Fibroblast of skin of abdomen (primary cell): ENCODE measurements at places on chromosomes 1 and 21.

DNA sequence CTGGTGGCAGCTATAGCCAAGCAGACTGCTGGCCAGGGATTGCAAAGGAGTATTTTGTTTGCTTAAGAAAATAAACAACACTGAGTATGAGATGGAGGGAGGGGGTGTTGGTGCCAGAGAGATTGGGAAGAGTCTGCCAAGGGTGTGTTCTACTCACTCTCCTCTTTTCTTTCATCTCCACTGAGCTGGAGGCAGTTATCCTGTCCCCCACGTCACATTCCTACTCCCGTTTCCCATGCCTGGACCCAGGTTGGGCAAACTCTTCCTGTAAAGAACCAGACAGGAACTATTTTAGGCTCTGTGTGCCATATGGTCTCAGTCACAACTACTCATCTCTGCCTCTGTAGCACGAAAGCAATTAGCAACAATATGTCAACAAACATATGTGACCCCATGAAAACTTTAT, 1.4 kb upstream of the IL24 start:
- DNase-seq: peak; percentile 39

DNA sequence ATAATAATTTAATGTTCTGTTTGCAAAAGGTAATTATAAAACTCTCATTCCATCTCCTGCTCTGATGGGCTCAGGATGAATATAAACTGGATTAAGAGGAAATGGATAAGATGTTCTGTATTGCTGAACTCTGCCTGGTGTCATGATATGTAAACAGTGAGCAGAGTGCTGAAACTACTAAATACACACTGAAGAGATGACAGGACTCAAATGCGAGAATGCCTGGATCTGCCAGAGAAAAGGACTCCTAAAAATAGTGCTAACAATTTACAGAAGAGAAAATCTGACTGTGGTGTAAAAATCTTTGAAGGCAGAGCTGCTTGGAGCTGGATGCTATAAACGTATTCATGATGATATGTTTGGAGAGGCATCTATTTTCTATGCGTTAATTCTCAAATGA, 303.2 kb downstream of the RWDD3 start:
- DNase-seq: no peak

GRCh38 chr21:45126204-45126626, 51.8 kb downstream of the ADARB1 start:
- DNase-seq: no peak

DNA sequence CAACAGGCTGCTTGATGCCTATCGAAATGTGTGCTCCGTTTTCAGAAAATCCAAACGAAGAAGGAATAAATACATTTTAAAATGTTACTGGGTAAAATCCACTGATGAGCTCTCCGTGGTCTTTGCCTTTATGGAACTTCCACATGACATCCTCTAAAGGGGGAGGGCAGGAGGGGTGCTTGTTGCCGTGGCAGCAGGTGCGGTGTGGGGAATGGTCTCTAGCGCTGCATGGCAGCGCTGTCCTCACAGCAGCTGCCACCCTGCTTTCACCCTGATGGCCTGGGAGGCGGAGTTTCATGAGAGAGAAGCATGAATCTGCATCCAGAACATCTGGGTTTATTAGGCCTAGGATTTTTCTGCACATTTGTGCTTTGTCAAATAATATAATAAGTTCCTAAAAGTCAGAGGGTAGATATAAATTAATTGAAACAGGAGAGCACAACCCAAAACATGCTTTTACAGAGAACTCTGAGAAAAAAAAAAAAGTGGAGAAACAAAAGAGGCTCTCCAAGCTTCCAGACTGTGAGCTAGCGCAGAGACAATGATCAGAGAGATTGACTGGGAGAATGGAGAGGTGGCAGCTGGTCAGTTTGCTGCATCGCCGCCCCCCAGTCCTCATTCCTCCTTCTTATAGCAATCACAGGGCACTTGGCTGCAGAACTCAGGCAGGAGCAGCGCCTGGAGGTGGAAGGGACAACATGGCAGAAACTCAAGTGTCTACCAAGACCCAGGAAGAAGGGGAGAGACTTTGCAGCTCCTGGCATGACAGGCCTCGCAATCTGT, 228.6 kb downstream of the DSCAM start:
- no peak for DNase-seq

- DNase-seq: no peak
These were observed 6.2 kb downstream of the SLC6A9 start for GRCh38 chr1:44024903-44025525.

DNA sequence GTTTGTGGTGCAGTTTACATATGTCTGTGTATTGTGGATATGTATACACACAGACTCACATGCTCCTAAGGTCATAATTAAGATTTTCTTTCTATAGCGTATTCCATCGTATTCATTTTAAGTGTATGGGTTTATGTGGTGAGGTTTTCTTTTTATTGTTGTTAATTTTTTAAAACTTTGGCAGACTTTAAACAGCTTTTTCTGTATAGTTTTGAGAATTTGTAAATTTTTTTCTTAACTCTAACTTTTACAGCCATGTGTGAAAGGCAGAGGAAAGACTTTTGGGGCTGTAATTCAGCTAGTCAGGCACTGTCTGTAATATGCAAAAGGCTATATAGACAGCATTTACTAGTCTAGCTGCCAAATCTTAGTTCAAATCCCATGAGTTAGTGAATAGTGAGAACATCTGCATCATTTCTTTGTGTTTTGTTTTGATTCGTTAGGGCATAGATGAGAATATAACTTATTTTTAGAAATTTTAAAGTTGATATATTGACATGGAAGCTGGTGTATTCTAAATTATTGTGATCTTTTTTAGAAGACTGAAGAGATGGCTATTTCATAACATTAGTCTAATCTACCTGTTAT, 2.3 kb downstream of the MAGI3 start:
- no peak for DNase-seq

DNA sequence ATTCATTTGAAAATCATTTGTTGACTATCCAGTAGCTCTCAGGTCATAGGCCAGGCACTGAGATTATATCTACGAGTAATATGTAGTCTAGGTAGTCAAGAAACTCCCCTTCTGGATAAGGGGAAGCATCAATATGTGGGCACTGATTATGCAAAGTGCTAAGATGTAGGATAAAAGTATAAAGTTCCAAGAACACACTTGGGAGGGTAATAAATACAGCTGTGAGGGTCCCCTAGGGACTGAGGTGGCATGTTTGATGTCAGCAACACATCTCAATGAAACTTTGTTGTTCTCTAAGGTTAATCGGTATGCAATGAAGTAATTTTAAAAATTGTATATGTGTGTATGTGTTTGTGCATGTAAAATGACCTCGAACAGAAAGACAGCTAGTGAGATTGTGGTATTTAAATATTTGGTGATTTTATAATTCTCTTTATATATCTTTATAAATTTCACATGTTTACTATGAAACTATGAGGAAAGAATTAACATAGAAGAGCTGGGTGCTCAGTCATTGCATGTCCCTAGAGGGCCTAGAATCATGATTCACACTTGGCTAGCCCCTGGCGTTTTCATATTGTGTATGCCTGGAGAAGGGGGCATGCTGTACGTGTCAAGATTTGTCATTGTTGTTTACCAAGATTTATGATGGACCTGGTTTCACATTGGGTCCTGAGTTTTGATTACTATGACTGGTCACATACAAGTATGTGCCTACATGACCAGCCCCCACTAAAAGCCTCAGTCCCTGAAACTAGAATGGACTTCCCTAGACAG, 140.1 kb upstream of the DUSP10 start:
- DNase-seq: no peak

GRCh38 chr1:44842862-44843655, at the start of gene PTCH2:
TSS of gene PTCH2 (minus strand) at chr1:44843253. CDS start at chr1:44842932, 321 bp downstream.
- peak; percentile 77 for DNase-seq

DNA sequence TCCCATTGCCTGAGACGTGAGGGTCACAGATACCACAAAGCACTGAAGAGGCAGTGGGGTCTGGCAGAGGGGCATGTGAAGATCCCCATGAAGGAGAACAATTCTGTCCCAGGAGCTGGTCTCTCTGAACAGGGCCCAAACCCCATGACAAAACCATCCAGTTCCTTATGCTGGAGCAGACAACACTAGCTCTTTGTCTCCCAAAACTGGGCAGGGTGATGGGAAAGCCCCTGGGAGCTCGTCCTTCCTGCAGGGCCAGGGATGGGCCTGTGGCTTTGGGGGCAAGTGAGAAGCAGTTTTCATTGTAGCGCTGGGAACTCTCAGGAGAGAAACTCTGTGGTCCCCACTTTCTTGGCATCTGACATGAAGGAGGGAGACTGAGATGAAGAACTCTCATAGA, 8.8 kb downstream of the ETV3L start:
- DNase-seq: no peak

DNA sequence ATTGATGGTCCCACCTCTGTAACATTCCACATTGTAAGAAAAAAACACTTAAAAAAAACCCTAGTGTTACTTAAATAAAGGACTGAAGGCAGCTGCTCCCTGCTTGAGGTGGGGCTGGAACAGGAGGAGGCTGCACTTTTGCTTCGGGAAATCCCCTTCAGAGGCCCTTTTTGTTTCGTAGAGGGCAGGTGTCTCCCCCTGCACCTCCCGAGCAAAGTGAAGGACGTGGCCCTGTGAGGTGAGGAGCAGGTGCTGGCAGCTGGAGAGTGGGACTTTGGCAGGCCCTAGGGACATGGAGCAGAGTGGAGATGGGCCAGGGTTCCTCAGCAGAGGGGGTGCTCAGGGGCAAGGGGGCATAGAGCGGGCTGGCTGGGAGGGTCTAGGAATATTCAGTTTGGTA, 33.4 kb upstream of the WNT4 start:
- DNase-seq: no peak

DNA sequence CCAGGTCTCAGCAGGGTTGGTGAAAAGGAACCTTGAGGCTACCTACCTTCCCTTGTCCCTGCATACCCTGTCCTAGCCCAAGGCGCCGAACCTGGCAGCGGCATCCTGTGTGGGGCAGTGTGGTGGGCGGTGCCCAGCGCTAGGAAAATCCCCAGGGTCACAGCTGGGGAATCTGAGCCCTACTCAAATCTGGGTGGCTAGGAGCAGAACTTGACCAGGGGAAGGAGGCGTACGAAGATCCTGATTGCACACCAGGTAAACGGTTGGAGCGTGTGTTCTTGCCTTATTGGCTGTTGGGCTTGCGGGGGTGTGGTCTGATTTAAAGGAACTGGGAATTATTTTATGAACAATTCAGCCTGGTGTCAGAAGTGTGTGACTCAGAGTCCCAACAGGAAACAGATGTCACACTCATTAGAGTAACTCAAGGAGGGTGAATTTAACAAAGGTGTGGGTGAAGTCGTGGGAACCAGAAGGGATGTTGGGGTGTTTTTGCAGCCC, 118.6 kb downstream of the LRIG2 start:
- DNase-seq: no peak

DNA sequence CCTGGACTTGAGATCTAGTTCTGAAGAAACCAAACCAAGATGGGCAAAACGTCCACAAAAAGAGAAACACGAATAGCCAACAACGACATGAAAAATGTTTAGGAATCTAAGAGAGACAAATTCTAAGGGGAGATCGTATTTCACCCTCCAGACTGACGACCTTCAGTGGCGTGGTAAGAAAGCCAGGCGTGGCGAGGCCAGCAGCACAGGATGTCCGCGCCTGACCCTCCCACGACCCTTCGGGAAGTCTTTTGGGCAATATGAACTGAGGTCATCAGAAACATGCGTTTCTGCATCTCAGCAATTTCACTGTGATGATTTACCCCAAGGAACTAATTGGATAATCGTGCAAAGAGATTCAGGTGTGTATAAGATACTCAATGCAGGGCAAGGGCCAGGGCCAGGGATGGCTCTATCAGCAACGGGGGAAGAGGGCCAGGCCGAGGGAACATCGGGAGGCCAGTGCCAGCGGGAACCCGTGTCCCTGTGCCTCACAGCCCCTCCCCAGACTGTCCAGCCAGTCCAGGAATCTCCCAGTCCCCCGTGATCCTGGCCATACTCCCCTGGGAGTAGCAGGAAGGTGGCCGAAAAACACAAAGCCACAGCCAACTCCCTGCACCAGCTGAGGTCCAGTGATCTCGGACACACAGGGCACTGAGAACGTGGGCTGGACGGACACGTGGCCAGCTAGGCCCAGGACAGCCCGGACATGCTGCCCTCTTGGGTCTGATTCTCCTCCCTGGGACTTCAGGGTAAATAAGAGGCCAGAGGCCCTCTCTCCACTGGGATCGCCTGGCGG, 53.6 kb upstream of the ADARB1 start:
- DNase-seq: no peak

GRCh38 chr1:47713975-47714767, 276.3 kb downstream of the FOXD2 start:
- DNase-seq: no peak

GRCh38 chr1:8474369-8474768, 156.5 kb downstream of the SLC45A1 start:
- DNase-seq: no peak

GRCh38 chr1:67171978-67172377, 5.7 kb downstream of the IL23R start:
- DNase-seq: no peak

GRCh38 chr1:168786476-168787330, 57.7 kb upstream of the DPT start:
- DNase-seq: peak; percentile 21

DNA sequence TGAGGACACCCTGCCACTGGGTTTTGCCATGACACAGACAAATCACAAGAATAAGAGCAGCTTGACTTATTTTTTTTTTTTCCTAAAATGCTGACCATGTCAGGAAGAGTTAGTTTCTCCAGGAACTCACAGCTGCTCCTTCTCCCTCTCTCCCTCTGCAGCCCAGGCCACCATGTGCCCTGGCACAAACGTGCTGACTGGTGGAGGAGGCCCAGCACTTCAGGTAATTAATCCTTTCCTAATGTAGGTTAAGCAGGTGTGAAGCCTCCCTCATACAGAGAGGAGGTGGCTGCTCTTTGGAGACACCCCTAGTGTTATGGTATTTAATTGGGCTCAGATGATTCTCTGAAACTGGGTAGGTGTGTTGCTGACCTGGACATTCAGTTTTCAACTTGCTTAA, 129.8 kb upstream of the USH2A start:
- no peak for DNase-seq

DNA sequence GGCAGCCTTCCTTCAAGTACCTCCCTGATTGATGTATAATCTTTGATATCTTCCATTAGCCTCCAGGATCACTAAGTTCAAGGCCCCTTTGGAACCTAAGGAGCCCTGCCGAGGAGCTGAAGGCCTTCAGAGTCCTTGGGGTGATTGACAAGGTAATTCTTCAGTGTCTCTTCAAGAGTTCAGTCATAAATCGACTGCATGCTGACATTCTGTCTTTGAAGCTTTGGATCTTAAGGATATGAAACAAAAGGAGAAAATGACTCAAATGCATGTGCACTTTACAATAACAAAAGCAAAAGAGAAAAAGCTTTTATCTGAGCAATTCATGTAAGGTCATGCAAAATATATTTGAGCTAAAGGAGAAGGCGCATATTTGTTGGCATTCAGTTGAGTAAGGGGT, 125.3 kb downstream of the RPS6KC1 start:
- DNase-seq: no peak

DNA sequence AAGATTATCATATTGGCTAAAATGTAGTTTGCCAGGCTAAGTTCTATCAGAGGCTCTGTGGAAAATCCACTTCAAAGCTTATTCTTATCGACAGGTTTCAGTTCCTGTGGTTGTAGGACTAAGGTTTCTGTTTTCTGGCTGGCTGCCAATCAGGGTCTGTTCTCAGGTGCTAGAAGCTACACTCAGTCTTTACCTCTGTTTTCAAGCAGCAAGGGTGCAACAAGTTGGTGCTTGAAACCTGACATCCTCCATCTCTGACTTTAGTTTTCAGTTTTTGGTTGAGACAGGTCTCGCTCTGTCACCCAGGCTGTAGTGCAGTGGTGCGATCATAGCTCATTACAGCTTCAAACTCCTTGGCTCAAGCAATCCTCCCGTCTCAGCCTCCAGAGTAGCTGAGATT, 15.3 kb upstream of the TMCO2 start:
- no peak for DNase-seq

GRCh38 chr1:207868774-207869721, 41.9 kb downstream of the CD34 start:
- peak; percentile 73 for DNase-seq

- no peak for DNase-seq
These were observed 12.6 kb downstream of the SZT2 start for GRCh38 chr1:43402089-43402865.
